Hypothalamus (tissue), 51 donors: ENCODE measurements at places on chromosomes 4 and X.
A peak's percentile ranks its signal among the peaks of the same experiment; 100 is the strongest.

DNA sequence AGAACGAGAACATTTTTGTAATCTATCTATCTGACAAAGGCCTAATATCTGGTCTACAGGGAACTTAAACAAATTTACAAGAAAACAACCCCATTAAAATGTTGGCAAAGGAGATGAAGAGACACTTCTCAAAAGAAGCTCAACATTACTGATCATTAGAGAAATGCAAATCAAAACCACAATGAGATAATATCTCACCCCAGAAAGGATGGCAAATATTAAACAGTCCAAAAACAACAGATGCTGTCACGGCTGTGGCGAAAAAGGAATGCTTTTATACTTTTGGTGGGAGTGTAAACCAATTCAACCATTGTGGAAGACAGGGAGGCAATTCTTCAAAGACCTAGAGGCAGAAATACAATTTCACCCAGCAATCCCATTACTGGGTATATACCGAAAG, 2284.8 kb downstream of the ARAP2 start:
- no peak for DNase-seq

- no peak for DNase-seq
Observed at GRCh38 chr4:173057442-173057841, 111.2 kb upstream of the GALNT7 start.

GRCh38 chr4:2299794-2300193, 37.9 kb upstream of the MXD4 start:
- no peak for DNase-seq

DNA sequence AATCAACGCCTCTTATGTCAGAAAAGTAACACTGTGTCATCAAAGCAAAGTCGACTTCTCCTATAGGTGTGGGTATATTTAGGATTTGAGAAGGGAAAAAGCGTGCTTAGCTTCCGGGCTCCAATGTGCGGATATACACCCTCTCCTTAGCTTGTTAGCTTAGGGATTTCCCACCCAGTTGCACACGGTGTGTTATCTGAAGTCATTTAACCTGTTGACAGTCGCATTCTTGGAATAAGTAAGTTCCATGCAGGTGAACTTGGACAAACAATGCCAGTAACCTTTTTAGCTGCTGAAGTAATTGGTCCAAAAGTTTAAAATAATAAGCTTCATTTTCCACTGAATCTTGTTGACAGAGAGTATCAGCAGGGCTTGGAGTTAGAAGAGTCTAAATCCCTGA, 113.7 kb downstream of the SHROOM3 start:
- no peak for DNase-seq

DNA sequence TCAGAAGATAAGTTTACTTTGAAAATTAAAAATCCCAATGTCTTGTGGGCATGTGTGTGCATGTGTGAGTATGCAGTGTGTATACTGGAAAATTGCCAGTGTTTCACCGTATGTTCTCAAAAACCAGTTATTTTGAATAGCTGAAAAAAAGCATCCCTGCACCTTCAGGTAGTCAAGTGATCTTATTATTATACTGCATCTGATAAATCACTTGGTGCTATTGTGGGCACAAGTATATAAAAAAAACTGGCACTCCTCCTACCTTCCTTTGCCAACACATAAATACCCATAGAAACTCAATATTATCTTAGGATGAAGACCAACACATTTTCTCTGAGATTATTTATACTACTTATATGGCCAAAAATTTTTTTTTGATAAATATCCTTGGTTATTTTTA, 91.5 kb upstream of the MAP9 start:
- no peak for DNase-seq

GRCh38 chrX:17375637-17376430, 834 bp downstream of the NHS start:
- no peak for DNase-seq

DNA sequence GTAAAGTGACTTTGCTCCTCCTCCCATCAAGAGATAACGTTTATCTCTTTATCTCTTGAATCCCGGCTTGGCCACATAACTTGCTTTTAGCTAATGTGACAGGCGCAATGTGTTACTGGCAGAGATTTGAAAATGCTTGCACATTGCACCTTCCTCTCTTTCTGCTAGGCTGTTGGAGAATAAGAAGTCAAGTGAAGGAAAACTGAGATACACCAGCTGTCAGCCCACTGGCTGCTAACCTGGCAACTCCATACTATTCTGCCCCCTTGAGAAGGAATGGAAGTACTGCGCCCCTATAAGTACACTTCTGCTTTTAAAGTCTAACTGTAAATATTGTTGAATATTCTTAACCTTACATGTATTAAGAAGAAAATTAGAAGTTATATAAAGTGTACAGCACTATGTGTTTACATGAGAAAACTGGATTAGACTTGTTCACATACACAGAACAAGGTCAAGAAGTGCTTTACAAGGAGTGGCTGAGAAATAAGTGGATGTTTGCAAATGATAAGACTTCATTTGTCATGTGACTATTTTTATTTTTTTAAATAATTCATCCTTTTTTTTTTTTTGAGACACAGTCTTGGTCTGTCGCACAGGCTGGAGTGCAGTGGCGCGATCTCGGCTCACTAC, 424.5 kb upstream of the CTSO start:
- no peak for DNase-seq

DNA sequence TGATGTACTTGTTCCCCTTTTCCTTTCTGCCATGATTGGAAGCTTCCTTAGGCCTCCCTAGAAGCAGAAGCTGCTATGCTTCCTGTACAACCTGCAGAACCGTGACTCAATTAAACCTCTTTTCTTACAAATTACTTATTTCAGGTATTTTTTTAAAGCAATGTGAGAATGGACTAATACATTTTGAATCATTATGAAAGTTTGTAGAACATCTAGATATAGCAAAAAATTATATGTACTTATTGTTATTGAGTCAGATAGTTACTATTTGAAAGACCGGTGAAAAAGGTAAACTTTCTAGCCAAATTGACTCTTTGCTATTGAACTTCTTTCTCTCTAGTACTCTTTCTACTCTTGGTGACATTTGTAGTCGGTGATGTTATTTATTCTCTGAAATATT, 777.3 kb upstream of the GALNTL6 start:
- DNase-seq, result no peak

- DNase-seq, result peak; percentile 8
Observed at GRCh38 chrX:15511563-15511962, 11.0 kb downstream of the BMX start.

DNA sequence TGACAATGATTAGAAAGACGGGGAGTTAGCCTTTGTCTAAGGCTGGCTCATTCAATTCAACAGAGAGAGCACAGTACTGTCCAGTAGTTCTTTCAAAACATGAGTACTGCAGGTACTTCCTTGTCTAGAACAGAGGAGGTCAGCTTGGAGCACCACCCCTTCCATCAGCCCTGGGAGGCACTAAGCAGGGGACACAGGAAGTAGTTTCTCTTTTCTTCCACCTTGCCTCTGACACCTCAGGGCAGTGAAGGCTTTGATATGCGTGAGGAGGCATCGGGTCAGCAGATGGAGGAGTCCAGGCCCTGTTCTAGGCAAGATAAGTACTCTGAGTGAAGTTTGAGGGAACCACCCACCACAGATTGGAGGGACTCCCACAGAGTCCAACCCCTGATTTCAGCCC, 33.1 kb downstream of the MAGEB10 start:
- no peak for DNase-seq

DNA sequence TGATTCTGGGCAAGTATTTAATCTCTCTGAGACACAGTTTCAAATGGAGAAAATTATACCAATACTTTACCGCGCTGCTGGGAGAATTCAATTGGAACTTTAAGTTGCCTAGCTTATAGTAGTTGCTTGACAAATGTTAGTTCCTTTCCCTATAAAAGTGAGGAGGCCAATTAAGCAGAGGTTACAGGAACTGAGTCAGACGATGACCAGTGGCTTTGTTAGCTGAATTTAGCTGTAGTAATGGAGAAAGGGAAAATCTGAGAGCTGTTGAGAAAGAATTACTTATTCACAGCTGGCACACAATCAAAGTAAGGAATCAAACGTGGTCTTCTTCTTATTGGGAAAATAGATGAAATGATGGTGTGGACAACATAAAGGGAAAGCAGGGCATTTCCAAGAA, 29.6 kb downstream of the SMARCA1 start:
- no peak for DNase-seq

DNA sequence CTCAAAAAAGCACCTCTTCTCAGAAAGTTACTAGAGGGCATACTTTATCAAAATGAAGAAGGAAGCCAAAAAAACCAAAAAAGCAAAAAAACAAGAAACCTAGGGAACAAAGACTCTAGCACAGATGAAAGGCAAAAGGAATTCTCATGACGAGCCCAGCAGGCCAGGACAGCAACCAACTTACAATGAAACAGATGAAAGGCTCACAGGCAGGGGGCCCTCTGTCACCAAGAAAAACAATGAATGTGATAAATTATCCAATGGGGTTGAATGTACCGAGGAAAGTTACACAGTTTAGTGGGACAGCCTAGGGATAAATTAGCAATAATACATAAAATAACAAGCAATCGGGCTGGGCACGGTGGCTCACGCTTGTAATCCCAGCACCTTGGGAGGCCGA, 79.0 kb downstream of the GPR82 start:
- DNase-seq, result no peak

GRCh38 chrX:109760922-109761250, 27.8 kb upstream of the ACSL4 start:
- DNase-seq, result no peak

DNA sequence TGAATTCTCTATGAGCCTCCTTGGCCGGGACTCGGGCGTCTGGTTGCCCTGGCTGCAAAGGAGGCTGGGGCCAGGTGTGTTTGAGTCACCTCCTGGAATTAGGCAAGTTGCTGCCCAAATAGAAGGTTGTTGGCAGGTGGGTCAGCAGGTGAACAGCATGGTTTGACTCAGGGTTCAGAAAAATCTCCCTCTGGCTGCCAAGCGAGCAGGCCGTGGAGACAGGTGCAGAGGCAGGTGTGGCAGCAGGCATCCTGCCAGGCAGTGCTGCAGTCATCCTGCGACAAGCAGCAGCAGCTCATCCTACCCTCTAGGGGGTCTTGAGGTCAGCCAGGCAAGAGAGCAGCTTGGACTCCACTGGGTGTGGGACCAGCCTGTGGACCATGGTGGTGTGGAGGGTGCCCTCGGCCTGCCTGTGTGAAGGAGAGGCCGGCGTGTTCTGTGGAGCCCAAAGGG, 8.2 kb downstream of the MSANTD1 start:
- no peak for DNase-seq

GRCh38 chrX:825991-826390, 195.4 kb downstream of the SHOX start:
- no peak for DNase-seq

- DNase-seq, result no peak
Observed at GRCh38 chr4:15536552-15537499, 67.1 kb downstream of the CC2D2A start.

DNA sequence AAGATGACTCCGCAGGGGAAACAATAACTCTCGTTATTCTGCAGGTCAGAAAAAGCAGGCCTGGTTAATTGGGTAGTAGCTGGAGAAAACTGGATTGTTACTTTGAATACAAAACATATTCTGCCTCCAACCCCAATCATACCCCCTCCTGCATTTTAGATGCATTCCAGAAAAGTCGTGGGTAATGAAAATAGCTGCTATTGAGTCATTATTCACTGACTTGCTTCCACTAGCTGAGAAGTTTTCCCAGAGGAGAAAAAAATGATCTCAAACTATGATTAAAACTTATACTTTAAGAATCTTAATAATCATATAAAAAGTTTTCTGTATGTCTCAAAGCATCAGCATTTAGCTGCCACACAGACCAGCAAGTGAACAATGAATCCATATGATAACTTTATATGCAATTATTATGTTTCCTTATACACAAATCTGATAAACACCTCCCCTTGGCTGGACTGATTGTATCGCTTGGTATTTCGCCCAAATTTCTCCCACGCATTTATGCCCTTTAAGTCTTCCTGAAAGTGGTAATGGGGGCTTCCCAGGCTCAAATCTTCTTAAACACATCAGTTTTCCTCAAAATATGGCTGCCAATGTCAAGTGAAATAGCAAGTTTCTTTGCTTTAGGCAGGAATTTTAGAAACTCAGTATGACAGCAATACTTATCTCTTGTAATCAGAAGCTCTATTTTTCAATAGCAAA, 181.0 kb downstream of the LDB2 start:
- DNase-seq, result no peak

- DNase-seq, result no peak
Observed at GRCh38 chrX:108186811-108187210, 95.2 kb downstream of the ATG4A start.

- DNase-seq, result peak; percentile 9
Observed at GRCh38 chrX:123731987-123732669, 724 bp downstream of the THOC2 start.

- DNase-seq, result no peak
Observed at GRCh38 chr4:2141762-2142451, 82.8 kb downstream of the NAT8L start.

- no peak for DNase-seq
Observed at GRCh38 chrX:118904218-118904617, 70.2 kb upstream of the LONRF3 start.

- DNase-seq, result no peak
Observed at GRCh38 chrX:102846544-102847236, 90.4 kb upstream of the RAB40AL start.
